ENCODE measurements at places on chromosomes 12 and 14.

DNA sequence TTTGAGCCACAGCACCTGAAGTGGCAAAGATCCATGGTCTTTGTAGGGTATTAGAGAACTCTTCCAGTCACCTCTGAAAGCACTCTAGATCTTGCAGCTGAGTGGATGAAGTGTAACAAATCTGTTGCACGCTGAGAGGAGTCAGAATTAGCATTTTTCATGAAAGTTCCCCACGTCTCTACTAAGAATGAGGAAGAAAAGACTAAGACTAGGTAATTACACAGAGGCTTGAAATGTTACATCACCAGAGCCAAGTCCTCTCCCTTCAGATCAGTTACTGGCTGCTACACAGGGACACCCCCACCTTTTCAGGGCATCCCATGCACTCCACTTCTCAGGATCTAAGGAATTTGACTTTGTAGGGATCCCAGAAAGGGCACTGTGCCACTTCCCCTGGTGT, 98.6 kb upstream of the FKBP4 start:
- DNase-seq, result no peak

DNA sequence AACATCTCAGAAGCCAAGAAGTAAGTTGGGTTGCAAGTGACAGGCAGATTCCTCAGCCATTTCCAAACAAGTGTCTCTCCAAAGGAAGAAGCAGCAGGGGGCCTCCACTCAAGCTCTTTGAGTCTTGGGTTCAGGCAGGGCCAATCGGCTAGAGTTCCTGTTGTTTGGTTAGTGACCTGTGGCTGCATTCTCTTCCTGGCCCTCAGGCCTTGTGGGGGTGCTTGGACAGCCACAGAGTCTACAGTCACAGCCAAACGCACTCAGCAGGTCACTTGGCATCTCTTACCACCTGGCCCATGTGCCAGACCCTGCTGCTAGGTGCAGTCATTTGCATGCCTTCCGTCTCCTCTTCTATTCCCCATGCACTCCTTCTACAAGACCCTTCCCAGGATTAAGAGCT, 353.9 kb downstream of the GRIN2B start:
- DNase-seq, result no peak

GRCh38 chr12:43167691-43168090, 384.3 kb downstream of the ADAMTS20 start:
- DNase-seq, result no peak

DNA sequence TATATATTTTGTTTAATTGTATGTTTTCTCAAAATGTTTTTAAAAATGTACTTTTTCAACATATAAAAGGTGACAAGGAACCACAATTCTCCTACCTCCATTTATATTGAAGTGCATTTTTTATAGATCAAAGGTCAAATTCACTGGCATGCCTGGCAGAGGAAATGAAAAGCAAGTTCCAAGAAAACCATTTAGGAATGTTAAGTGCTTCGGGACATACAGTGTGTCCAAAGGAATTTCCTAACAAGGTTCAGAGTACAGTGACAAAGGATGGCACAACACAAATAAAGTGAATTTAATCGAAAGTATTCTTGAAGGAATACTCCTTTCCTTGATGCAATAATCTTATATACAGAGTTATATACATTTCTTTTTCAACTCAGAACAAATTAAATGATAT, 242.3 kb downstream of the CCER1 start:
- DNase-seq, result no peak

- no peak for DNase-seq
Observed at GRCh38 chr12:19373586-19373985, 65.7 kb upstream of the AEBP2 start.
